ENCODE measurements at places on chromosomes 2 and 18.

- peak; percentile 41 for DNase-seq
Measured at GRCh38 chr2:236343400-236344161, 79.4 kb upstream of the ASB18 start.

- no peak for DNase-seq
Measured at GRCh38 chr2:85981579-85982247, 92.9 kb upstream of the ST3GAL5 start.

DNA sequence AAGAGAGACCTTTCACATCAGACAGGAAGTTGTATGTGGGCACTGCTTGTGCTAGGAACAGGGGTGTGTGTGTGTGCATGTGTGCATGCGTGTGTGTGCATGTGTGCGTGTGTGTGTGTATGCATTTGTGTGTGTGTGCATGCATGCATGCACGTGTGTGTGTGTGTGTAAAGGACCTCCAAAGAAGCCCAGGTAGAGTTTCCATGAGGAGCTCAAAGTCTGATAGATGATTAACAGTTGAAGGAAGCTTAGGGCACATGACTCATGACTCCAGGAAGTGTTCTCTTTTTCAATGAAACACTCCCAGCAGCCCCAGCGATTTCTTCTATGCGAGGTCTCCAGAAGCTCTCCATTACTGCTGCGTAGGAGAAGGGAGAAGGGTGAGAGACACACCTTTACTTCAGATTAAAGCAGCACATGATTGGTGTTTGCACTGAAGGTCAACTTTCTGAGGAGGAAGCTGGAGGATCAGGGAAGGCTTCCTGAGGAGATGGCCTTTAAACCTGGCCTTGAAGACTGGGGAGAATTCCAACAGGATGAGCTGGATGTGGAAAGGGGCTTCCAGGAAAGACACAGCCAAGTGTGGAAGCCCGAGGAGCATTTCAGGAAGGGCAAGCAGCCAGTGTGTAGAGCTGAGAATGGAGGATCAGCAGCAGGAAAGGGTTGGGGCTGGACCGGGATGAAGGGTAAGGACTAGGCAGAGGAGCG is 77.7 kb downstream of the SMAD4 start:
- DNase-seq: no peak

GRCh38 chr18:58402247-58402646 is 226.6 kb downstream of the ALPK2 start:
- DNase-seq: no peak

DNA sequence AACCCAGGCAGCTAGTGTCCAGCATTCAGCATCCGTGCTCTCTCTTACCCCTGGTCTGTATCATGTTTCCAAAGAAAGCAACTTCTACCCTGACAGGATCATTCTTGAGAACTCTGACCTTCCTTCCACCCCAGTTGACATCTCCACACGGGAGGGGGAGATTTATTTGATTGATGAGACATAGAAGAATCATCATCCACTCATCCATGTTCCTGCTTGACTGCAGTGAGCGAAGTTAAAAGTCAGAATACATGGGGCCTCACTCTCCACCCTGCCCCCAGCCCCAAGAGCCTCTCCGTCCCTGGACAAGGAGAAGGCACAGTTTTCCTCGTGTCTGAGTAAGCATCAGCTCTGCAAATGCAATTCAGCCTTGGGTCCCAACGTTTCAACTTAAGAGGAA is 356.0 kb upstream of the TNP1 start:
- DNase-seq: no peak

GRCh38 chr2:214193943-214194342 is 216.9 kb upstream of the VWC2L start:
- DNase-seq: peak; percentile 57
